ENCODE measurements at places on chromosomes 2 and 18. TPM values are rescaled to one million over a fixed set of nuclear protein-coding genes. Genes with fewer than 3 reads are reported as not detected.
A peak's percentile ranks its signal among the peaks of the same experiment; 100 is the strongest.

DNA sequence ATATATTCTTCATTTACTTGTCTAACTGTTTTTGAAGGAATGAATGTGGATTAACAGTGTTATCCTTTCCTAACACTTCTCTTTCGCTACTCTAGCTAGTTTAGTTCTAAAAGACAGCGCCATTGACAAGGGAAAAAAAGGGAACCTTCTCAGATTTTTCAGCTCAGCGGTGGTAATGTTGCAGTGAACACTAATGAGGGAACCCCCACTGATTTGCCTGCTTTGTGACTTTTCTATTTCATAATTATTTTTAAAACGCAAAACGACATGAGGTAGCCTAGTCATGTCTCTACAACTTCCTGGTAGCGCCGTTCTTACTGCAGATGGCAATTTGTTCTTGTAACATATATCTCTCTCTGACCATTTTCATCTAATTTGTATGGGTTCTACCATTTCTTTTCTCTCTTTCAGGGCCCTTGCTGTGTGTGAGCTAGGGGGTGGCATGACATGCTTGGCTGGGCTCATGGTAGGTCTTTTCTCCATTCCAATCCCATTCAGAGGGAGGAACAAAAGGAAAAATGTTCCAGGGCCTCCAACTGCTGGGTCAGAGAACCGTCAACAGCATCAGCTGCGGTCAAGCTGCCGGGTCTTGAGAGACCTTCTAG, 235.5 kb upstream of the SIX3 start:
- H3K36me3 ChIP-seq: no peaks in the 10 kb centered on the region
- no peak for DNase-seq
- no peaks in the 10 kb centered on the region for H3K4me1 ChIP-seq
- no peak overlapping the region for H3K4me3 ChIP-seq
- H3K27ac ChIP-seq: no peak overlapping the region

- H3K4me1 ChIP-seq: peaks cover 51% of the 10 kb centered on the region
- H3K27ac ChIP-seq: peak overlapping the region; percentile 83
- no peaks in the 10 kb centered on the region for H3K27me3 ChIP-seq
- H3K36me3 ChIP-seq: peaks cover 11% of the 10 kb centered on the region
- peak overlapping the region; percentile 71 for H3K4me3 ChIP-seq
These were observed 9.3 kb downstream of the MEIS1 start for GRCh38 chr2:66443979-66444861.

Gene DCC
- total RNA-seq: not detected

GRCh38 chr2:57878866-57879210, 167.8 kb upstream of the VRK2 start:
- no peak overlapping the region for H3K27ac ChIP-seq
- H3K4me1 ChIP-seq: peaks cover 26% of the 10 kb centered on the region
- no peaks in the 10 kb centered on the region for H3K27me3 ChIP-seq
- DNase-seq: no peak
- no peak overlapping the region for H3K4me3 ChIP-seq
- no peaks in the 10 kb centered on the region for H3K36me3 ChIP-seq

DNA sequence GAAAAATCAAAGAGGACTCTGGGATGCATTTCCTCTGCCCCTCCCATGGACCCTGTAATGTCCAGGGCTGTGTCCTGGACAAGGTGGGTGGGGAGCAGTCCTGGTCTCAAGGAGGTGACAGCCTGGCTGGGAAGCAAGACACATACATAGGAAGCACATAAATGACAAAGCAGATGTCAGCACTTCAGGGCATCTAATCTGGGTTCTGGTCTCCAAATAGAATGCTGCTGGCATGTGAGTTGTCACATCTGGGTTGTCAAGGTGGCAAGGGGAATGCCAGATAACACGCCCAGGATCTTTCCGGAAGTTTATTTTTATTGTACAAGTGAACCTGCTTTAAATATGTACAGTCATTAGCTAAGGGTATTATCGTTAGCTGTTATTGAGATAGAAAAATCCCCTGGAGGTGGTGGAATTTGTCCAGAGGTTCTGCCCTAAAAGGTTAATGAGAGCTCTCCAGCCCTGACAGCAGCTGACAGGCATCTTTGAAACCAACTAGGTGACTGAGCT, 5.6 kb downstream of the IL1F10 start:
- H3K4me1 ChIP-seq: peaks cover 23% of the 10 kb centered on the region
- no peak overlapping the region for H3K4me3 ChIP-seq
- no peak overlapping the region for H3K27ac ChIP-seq
- no peak for DNase-seq

GRCh38 chr2:35741556-35741955, 614.0 kb upstream of the CRIM1 start:
- no peaks in the 10 kb centered on the region for H3K36me3 ChIP-seq
- H3K4me3 ChIP-seq: no peak overlapping the region
- DNase-seq: no peak
- H3K27ac ChIP-seq: no peak overlapping the region
- no peaks in the 10 kb centered on the region for H3K4me1 ChIP-seq

Gene TSPYL6
- not detected for total RNA-seq

- peaks cover 3% of the 10 kb centered on the region for H3K36me3 ChIP-seq
- no peak for DNase-seq
- no peaks in the 10 kb centered on the region for H3K27me3 ChIP-seq
- peaks cover 27% of the 10 kb centered on the region for H3K4me1 ChIP-seq
These were observed 133.5 kb downstream of the TANC1 start for GRCh38 chr2:159101755-159102489.

Gene SRSF7
- total RNA-seq: 95.0 TPM

DNA sequence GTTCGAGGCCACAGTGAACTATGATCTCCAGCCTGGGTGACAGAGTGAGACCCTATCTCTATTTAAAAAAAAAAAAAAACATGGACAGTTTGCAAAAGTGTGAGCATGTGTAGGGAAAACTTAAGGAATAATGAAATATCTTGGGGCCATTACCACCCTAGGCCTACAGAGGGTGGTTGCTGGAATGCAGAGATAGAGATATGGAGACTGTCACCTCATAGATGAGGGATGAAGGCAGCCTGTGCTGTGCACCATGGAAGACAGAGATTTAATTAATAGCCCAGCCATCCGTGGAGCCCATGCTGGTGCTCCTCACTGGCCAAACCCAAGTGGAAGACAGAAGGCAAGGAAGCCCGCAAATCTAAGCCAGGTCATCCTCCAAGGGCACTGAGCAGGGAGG, 16.6 kb upstream of the CEP68 start:
- H3K27me3 ChIP-seq: no peaks in the 10 kb centered on the region
- H3K27ac ChIP-seq: no peak overlapping the region
- H3K36me3 ChIP-seq: no peaks in the 10 kb centered on the region
- no peaks in the 10 kb centered on the region for H3K4me1 ChIP-seq
- no peak for DNase-seq
- H3K4me3 ChIP-seq: no peak overlapping the region

GRCh38 chr2:122072666-122073065, 317.2 kb downstream of the TSN start:
- H3K4me1 ChIP-seq: peaks cover 14% of the 10 kb centered on the region
- H3K4me3 ChIP-seq: no peak overlapping the region
- DNase-seq: peak; percentile 38
- no peaks in the 10 kb centered on the region for H3K36me3 ChIP-seq
- no peak overlapping the region for H3K27ac ChIP-seq
- no peaks in the 10 kb centered on the region for H3K27me3 ChIP-seq

- no peaks in the 10 kb centered on the region for H3K4me1 ChIP-seq
- H3K4me3 ChIP-seq: no peak overlapping the region
- no peak for DNase-seq
- no peak overlapping the region for H3K27ac ChIP-seq
These were observed 136.3 kb downstream of the OLA1 start for GRCh38 chr2:174112073-174112472.

Gene KCNIP3
- 11.9 TPM for total RNA-seq

Gene RFTN2
- 2.1 TPM for total RNA-seq

Gene SDC1
- 33.1 TPM for total RNA-seq

DNA sequence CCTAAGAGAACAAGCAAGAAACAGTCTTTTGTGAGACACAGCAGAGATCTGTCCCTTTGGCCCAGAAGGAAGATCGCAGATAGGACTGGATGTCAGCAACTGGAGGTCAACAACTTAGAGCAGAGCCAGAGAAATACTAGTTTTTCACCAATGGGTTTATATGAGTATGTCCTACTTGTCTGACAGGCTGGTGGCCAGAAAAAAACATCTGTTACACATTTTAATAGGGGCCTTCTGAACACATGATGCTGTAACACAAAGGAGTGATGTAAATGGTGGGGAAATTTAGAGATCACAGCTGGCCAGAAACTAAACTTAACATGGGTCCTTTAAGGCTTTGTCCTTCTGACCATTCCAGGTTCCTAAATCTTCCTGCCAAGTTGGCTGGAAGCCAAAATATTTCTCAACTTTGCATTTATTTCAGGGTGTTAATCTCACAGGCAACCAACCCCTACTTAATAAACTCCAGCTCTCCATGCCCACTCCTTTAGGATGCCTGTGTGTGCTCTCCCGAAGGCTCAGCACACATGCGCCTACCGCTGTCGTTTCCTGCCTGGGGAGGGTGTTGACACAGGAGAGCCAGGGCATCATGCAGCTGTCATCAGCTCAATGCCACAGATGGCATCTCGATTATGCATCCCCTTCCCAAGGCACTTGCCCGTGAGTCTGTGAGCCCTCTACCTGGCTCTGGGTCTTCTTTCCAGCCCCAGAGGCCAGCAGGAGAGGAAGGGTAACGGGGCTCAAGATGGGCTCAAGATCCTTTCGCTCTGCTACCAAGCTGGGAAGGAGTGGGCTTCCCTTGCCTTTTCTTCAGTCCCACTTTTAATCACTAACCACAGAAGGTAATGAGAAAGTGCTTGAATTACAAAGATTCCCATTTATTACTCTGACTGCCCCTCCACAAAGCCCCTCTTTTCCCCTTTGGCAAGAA, 252.5 kb downstream of the ETAA1 start:
- H3K4me1 ChIP-seq: peaks cover 43% of the 10 kb centered on the region
- H3K27me3 ChIP-seq: no peaks in the 10 kb centered on the region
- H3K4me3 ChIP-seq: no peak overlapping the region
- no peak overlapping the region for H3K27ac ChIP-seq
- DNase-seq: peak; percentile 64

Gene CLEC4F
- total RNA-seq: not detected

GRCh38 chr2:207341804-207342203, 176.1 kb upstream of the KLF7 start:
- H3K27me3 ChIP-seq: no peaks in the 10 kb centered on the region
- 0 out of 2 replicates have a peak, but pooled peaks cover 9% of the 10 kb centered on the region for H3K4me1 ChIP-seq
- no peak overlapping the region for H3K4me3 ChIP-seq

GRCh38 chr18:62369129-62369644, 44.1 kb downstream of the TNFRSF11A start:
- no peaks in the 10 kb centered on the region for H3K36me3 ChIP-seq
- H3K27me3 ChIP-seq: no peaks in the 10 kb centered on the region
- no peak overlapping the region for H3K27ac ChIP-seq

Gene ZEB2
- total RNA-seq: 36.4 TPM

Gene GRB14
- not detected for total RNA-seq

GRCh38 chr2:17545680-17546613, 5.5 kb downstream of the VSNL1 start:
- peaks cover 10% of the 10 kb centered on the region for H3K4me1 ChIP-seq
- no peak overlapping the region for H3K27ac ChIP-seq
- H3K36me3 ChIP-seq: no peaks in the 10 kb centered on the region
- no peak for DNase-seq
- no peaks in the 10 kb centered on the region for H3K27me3 ChIP-seq

Gene ACVR1C
- 0.32 TPM for total RNA-seq

- no peaks in the 10 kb centered on the region for H3K27me3 ChIP-seq
- no peak overlapping the region for H3K4me3 ChIP-seq
- no peaks in the 10 kb centered on the region for H3K4me1 ChIP-seq
- H3K36me3 ChIP-seq: no peaks in the 10 kb centered on the region
These were observed 196.5 kb downstream of the TWIST2 start for GRCh38 chr2:239044336-239044735.

GRCh38 chr18:13407484-13407883, 188.9 kb downstream of the LDLRAD4 start:
- H3K36me3 ChIP-seq: no peaks in the 10 kb centered on the region
- H3K27ac ChIP-seq: no peak overlapping the region
- DNase-seq: no peak
- H3K4me1 ChIP-seq: no peaks in the 10 kb centered on the region
- no peak overlapping the region for H3K4me3 ChIP-seq

- H3K27me3 ChIP-seq: no peaks in the 10 kb centered on the region
- no peaks in the 10 kb centered on the region for H3K36me3 ChIP-seq
- no peaks in the 10 kb centered on the region for H3K4me1 ChIP-seq
- no peak overlapping the region for H3K27ac ChIP-seq
- DNase-seq: peak; percentile 79
- peak overlapping the region; percentile 73 for H3K4me3 ChIP-seq
These were observed 3.6 kb upstream of the DLX2 start for GRCh38 chr2:172106108-172106961.

- no peaks in the 10 kb centered on the region for H3K36me3 ChIP-seq
- no peak overlapping the region for H3K4me3 ChIP-seq
- DNase-seq: no peak
- H3K27me3 ChIP-seq: peaks cover 20% of the 10 kb centered on the region
- H3K4me1 ChIP-seq: no peaks in the 10 kb centered on the region
These were observed 77.5 kb upstream of the ASB18 start for GRCh38 chr2:236341721-236342120.

Gene CASP10
- total RNA-seq: 5.1 TPM

Data from GM23248 (cell line).